ENCODE measurements at places on chromosomes 3 and 15. TPM values are rescaled to one million over a fixed set of nuclear protein-coding genes. Genes with fewer than 3 reads are reported as not detected.
A peak's percentile ranks its signal among the peaks of the same experiment; 100 is the strongest.

GRCh38 chr15:34360298-34360697 is 6.7 kb downstream of the LPCAT4 start:
- no peak overlapping the region for H3K27ac ChIP-seq
- peaks cover 77% of the 10 kb centered on the region for H3K36me3 ChIP-seq
- DNase-seq: no peak
- H3K4me3 ChIP-seq: no peak overlapping the region

DNA sequence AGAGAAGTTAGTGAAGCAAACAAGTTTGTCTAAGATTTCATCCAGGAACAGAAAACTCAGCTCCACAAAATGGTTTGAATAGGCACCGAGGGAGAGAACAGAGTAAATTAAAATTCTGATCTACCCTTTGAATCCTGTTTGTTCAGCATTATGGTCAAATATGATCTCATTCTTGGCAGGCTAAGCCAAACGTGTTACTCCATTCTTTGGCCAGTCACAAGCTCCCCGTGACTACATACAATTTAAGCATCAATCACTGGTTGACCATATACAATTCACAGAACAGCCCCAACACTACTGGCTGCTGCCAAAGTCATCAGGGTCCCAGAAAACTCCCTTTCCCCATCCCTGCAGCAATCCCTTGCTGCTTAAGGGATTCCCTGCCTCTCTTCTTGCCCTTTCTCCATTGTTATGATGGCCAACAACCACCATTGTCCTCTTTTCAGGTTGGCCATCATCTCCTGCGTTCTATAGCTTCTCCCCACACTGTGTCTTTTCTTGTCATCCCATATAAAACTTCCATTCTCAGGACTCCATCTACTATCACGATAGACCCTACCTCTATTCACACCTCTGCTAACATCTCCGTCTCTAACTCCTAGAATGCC is 46.3 kb downstream of the GOLIM4 start:
- no peaks in the 10 kb centered on the region for H3K27me3 ChIP-seq
- H3K4me1 ChIP-seq: peaks cover 13% of the 10 kb centered on the region
- H3K4me3 ChIP-seq: no peak overlapping the region
- H3K27ac ChIP-seq: peak overlapping the region; percentile 69
- H3K36me3 ChIP-seq: no peaks in the 10 kb centered on the region

DNA sequence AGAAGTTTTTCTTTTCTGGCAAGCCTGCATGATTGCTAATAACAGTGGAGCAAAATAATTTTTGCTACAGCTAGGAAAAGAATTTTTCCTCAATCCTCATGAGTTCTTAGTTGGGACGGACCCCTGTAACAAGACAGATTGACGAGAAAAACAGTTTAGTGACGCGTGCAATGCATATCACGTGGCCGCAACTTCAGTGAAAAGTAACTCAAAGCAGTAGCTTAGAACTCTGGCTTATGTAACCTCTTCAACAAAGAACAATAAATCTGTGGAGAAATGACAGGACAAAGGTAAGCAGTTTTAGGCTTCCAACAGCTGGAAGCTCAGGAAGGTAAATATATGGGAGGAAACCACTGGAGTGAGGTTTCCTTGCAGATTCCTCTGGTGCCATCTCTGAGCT is 19.7 kb downstream of the FAM107A start:
- DNase-seq: no peak
- no peak overlapping the region for H3K27ac ChIP-seq
- no peaks in the 10 kb centered on the region for H3K36me3 ChIP-seq
- H3K27me3 ChIP-seq: no peaks in the 10 kb centered on the region

- no peak overlapping the region for H3K27ac ChIP-seq
- H3K4me1 ChIP-seq: peaks cover 4% of the 10 kb centered on the region
- H3K27me3 ChIP-seq: no peaks in the 10 kb centered on the region
- no peak for DNase-seq
- H3K4me3 ChIP-seq: no peak overlapping the region
These were observed 19.3 kb upstream of the NRROS start for GRCh38 chr3:196620161-196620604.

- no peaks in the 10 kb centered on the region for H3K4me1 ChIP-seq
- peaks cover 46% of the 10 kb centered on the region for H3K27me3 ChIP-seq
- H3K4me3 ChIP-seq: peak overlapping the region; percentile 7
These were observed 564 bp upstream of the GRM7 start for GRCh38 chr3:6860149-6860953.

Gene PLA1A
- total RNA-seq: 3.9 TPM

Gene PTH1R
- total RNA-seq: 6.8 TPM

Gene ACOX2
- 26.1 TPM for total RNA-seq

All from heart left ventricle (tissue), 16 donors.